ENCODE measurements at places on chromosomes 12 and 14.
A peak's percentile ranks its signal among the peaks of the same experiment; 100 is the strongest.

DNA sequence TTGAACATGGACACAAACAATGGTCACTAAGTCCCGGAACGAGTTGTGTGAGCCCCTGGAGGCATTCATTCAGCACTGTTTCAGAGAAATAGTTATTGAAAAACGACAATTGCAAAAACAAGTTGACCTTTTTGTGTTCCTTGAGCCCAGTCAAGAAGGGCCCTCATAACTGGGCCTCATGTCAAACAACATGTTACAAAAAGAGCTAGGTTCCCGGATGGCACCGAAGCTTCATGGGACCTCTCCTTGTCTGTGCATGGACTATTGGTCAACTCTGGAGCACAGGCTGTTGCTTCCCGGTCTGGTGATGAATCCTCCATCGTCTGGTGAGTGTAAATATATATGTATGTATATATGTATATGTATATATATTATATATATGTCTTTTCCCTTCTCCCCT is 176.6 kb downstream of the ALG10 start:
- no peak for DNase-seq

DNA sequence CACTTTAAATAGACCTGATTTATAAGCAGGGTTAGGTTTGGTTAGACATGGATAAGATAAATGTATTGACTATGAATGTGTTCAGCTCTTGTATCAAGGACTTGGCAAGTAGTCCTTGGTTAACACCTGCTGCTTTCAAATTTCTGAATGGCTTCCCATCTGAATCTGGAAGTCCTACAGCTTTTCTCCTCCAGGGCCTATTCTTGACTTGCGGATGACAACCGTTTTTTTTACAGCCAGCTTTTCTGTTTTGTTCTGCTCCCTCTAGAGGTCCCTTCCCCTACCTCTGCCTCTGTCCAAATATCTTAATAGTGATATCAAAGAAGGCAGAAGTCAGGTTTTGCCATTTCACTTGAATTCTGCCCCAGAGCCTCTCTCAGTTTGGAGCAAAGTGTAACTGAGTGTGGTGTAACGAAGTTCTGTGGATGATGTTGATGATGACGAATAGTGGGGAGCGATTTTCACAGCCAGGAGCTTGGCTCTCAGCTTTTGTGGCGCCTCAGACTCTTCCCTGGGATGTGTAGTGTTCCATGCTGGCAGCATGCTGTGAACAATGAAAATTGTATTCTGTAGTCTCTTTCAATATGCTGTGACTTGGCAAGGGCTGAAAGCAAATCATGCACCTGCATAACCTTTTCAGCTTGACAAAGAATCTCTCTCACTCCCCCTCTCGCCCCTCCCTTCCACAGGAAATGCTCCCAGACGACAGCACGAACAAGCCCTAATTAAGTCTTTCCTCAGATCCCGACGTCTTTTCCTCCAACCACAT is 5.0 kb upstream of the SLC4A8 start:
- DNase-seq = peak; percentile 40

DNA sequence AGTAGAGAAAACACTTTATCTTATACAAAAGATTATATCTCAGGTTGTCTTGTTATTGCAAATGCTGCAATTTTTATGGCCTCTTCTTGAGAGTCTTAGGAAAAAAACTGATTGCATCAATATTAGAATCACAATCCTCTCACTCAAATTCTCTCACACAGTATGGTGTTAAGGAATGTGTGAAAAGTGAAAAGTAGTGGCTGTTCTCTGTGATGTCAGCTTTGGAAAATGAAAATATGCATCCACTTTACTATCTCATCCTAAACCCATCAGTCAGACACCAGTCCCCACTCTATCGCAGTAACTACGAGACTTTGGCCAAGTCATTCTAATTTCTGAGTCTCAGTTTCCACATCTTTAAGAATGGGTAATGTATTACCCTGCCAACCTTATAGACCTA is 32.6 kb upstream of the NTF3 start:
- no peak for DNase-seq

GRCh38 chr12:11774821-11775220 is 125.3 kb downstream of the ETV6 start:
- no peak for DNase-seq

GRCh38 chr14:95722525-95723190 is 8.7 kb upstream of the TCL1A start:
- no peak for DNase-seq

DNA sequence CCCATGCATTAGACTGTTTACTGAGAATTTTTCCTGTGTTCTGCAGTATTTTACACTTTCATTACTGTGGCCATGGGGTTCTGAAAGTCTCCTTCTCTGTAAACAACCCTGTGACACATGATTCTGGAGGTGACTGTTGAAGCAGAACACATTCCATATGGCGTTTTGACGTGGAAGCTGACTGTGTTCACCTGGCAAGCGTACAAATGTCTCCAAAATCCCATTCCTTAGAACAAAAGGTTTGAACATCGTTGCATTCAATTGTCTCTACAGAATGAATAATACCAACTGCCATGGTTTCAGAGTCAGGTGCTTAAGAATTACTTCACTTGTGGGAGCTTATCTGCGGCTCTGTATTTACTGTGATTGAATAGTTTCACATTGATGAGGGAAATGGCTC is 485.6 kb upstream of the TMEM132C start:
- DNase-seq = no peak

GRCh38 chr14:65001723-65002122 is 15.0 kb downstream of the FNTB start:
- DNase-seq = no peak

- DNase-seq = no peak
Measured at GRCh38 chr12:65756956-65757511, 67.2 kb upstream of the HMGA2 start.

DNA sequence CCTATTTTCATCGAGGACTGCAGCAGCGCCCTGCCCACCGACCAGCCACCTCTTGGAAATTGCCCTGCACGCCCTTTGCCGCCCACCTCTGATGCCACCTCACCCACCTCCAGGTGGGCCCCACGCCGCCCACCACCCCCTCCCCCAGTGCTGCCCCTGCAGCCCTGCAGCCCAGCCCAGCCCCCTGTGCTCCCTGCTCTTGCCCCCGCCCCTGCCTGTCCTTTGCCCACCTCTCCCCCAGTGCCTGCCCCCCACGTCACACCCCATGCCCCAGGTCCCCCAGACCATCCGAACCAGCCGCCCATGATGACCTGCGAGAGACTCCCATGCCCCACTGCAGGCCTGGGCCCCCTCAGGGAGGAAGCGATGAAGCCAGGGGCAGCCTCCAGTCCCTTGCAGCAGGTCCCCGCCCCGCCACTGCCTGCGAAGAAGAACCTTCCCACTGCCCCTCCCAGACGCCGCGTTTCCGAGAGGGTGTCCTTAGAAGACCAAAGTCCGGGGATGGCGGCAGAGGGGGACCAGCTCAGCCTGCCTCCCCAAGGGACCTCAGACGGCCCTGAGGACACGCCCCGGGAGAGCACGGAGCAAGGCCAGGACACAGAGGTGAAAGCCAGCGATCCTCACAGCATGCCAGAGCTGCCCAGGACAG is 96.5 kb downstream of the LGMN start:
- DNase-seq = no peak

GRCh38 chr14:23103581-23103980 is 1.2 kb downstream of the CIROP start:
- no peak for DNase-seq
